Kidney epithelial cell (primary cell): ENCODE measurements at places on chromosomes 3 and 15. TPM values are rescaled to one million over a fixed set of nuclear protein-coding genes. Genes with fewer than 3 reads are reported as not detected.

The PFKFB4 gene
- 22.4 and 24.1 TPM in 2 replicates for total RNA-seq

The GP5 gene
- 0.07 and 0.42 TPM in 2 replicates for total RNA-seq

The GABRB3 gene
- total RNA-seq = 0.21 and 0.96 TPM in 2 replicates

The GPR27 gene
- total RNA-seq = 7.5 and 8.9 TPM in 2 replicates

The ENTPD3 gene
- 0.21 and 0.29 TPM in 2 replicates for total RNA-seq

The C3orf80 gene
- 1.2 TPM in 2 replicates for total RNA-seq

The NGLY1 gene
- 23.3 TPM in 2 replicates for total RNA-seq

The TTLL13 gene
- total RNA-seq = 0.41 TPM in 1 of 2 replicates, not detected in the other

The ACOX2 gene
- 0.38 and 0.41 TPM in 2 replicates for total RNA-seq

The IGF2BP2 gene
- total RNA-seq = 68.6 and 77.0 TPM in 2 replicates

The PPP4R2 gene
- total RNA-seq = 39.4 and 42.5 TPM in 2 replicates

The AMIGO3 gene
- total RNA-seq = 2.9 TPM in 1 of 2 replicates, not detected in the other

The LRTM1 gene
- total RNA-seq = not detected in 2 replicates

The CAMK2N2 gene
- total RNA-seq = 0.67 and 1.2 TPM in 2 replicates
